Right cardiac atrium (tissue), 5 donors: ENCODE measurements at places on chromosomes 13 and 19. TPM values are rescaled to one million over a fixed set of nuclear protein-coding genes. Genes with fewer than 3 reads are reported as not detected.

DNA sequence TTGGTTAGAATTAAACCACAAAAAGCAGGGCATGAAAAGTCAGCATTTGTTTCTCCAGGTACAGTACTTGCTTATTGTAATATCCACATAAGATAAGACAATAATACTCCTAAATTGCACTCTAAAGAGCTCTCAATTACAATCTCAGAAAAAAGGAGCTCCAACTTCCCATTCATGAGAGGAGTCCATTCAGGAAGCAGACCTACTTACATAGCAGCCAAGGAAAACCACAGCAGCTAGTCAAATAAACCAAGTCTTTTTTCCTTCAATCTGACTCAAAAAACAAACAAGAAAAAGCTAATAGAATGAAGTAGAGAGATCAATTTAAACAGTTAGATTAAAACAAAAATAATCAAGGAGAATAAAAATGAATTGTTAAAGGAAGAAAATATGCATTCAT lies 885.2 kb upstream of the SLITRK6 start:
- no peak for DNase-seq

GRCh38 chr13:26117620-26118019 lies 65.8 kb upstream of the SHISA2 start:
- no peak for DNase-seq

Gene FRY
- total RNA-seq, result 119 TPM

DNA sequence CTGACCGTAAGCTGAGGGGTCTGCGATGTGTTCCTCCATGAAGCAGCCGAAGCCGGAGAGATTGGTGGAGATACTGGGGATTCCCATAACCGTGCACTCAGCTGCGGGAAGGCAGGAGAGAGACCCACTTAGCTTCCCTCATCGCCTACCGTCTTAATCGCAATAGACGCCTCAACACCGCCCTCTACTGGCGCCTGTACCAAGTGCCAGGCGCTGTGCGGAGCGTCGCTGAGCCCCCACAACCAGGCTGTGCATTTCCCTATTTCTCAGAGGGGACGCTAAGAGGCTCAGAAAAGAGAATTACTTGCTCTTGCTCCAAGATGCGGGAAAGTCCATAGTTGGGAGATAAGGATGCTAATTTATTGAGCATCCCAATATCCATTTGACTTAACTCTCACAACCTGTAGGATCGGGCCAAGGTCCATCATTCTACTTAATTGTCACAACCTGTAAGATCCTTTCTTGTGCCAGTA lies 5.8 kb downstream of the FTL start:
- peak; percentile 85 for DNase-seq

DNA sequence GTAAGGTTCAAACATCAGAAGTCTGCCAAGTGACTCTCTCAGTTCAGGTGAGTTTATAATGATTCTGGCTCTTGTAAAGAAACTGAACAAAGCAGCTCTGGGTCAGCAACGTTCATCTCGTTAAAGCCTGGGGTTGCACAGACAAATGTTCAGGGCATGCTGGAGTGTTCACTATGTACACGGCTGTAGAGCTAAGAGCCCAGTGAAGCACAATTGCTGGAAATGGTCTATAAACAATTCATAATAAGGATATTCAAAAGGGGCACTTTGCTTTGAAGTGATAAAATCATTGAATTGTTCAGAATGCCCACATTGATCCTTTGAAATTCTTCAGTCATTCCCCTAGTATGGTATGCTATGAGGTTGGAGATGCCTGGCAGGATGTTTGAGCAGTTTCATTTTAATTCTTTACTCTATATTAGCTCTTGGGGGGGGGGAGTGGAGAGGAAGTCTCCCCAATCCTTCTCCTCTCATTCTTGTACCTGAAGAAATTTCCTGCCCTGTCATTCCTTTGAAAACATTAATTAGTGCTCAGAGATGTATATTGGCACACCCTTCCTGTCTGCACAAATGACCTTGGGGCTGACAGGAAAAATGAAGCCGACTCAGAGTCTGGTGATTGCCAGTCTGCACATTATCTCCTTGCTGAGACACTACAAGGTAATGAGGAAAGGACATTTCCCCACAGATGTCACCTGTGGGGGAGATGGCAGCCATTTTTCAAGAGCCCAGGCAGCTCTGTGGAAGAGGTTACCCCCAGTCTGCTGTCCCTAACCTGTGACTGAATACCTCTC lies 145.5 kb downstream of the DLEU7 start:
- DNase-seq, result no peak

GRCh38 chr19:20165971-20166592 lies 932 bp upstream of the ZNF486 start:
- no peak for DNase-seq

Gene RABAC1
- 86.1 TPM for total RNA-seq

DNA sequence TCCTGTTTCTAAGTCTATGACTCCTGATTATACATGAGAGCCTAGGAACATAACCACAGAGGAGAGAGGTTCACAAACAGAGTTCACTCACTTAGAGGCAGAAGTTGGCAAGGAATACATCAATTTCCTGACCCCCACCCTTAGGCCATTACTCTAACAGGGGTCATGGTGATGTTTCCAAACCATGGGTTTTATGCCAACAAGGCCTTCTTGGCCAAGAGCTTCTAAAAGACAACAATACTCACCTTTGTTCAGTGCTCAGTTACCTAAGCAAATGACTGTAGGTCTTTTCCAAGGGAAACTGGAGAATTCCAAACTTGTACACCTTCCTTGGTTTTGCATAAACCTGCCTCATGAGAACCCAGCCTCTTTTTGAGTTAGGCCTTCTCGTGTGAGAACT lies 52.6 kb downstream of the ERICH4 start:
- no peak for DNase-seq

DNA sequence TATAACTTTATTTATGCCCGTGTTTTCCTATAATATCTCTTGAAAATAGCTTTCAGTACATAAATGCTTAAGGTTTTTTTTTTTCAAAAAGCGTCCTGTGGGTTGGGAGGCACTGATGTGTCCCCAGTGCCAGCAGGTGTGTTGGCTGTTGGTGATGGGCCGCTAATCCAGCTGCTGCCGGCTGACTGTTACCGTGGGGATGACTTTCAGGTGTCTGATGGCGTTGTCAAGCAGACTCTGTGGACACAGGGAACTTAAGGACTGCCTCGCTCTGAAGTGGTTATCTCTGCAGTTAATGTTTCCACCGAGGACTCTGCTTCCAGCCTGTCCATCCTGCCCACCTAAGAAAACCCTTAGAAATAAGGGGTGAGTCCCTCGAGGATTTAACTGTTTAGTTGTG lies 94.5 kb downstream of the ANKRD10 start:
- DNase-seq, result no peak

DNA sequence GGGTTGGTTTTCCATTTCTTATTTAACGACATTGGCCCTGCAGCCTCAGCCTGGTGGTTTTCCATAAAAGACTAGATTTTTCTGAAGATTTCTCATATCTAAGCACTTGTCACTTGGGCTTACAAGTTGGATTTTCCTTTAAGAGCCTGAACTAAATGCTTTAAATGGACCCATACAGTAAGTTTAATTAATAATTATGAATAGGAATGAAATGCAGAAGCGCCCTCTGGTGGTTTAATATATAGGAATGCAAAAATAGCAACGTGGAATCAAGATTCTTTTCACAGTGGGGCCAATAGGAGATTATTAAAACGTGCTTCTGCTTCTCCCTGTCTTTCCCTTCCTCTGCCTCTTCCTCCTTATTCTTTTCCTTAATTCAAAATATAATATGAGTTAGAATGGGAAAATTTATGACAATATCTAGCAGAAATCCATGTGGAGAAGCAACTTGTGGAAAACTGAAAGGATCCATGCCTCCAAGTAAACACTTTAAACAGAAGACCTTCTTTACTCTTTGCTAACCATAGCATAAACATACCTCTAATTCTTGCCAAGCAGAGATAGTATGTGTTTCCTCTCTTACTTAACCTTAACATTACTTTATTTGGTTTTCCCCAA lies 324.0 kb downstream of the GPC5 start:
- no peak for DNase-seq

DNA sequence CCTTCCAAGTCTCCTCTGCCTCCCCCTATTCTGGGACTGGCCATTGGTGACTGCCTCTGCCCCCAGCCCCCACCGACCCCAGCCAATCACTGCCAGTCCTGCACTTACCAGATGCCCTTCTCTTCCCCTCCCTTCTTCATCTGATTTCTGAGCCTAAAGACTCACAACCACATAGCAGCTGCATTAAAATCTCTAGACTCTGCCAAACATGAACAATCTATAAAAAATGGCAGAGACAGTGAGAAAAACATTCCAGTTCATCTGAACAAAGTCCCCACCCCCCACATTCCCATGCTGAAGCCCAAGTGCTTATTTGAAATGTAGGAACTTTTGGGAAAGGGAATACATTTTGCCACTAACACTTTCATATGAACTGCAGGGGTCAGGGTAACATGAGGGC lies 60.8 kb downstream of the KCTD12 start:
- no peak for DNase-seq

Gene ZNF284
- total RNA-seq, result 2.4 TPM

DNA sequence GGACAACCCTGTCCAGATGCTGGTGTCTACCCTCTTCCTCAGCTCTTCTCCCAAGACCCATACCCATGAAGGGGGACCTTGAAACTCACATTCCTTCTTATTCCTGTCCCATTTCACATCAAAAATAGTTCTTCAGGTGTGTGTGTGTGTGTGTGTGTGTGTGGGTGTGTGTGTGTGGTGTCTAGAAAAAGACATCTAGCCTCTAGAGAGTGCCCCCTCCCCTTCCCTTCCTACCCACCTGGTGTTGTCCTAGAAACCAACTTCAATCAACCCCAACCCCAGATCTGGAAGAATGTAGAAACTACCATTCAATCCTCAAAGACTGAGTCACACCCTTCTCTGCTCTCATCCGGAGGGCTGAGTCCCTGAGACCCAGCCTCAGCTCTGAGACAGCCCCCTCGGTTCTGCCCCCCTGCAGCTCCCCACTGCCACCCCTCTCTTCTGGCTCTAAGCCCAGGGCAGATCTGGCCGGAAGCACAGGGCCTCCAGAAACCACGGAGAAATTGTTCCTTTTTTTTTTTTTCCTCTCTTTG lies 3.5 kb downstream of the KCNN4 start:
- peak; percentile 72 for DNase-seq

GRCh38 chr13:43300865-43301264 lies 277.5 kb downstream of the DNAJC15 start:
- DNase-seq, result no peak

- DNase-seq, result no peak
Measured at GRCh38 chr19:34662919-34663318, 14.0 kb downstream of the SCGB2B2 start.

Gene ZNF90
- total RNA-seq, result 2.5 TPM

DNA sequence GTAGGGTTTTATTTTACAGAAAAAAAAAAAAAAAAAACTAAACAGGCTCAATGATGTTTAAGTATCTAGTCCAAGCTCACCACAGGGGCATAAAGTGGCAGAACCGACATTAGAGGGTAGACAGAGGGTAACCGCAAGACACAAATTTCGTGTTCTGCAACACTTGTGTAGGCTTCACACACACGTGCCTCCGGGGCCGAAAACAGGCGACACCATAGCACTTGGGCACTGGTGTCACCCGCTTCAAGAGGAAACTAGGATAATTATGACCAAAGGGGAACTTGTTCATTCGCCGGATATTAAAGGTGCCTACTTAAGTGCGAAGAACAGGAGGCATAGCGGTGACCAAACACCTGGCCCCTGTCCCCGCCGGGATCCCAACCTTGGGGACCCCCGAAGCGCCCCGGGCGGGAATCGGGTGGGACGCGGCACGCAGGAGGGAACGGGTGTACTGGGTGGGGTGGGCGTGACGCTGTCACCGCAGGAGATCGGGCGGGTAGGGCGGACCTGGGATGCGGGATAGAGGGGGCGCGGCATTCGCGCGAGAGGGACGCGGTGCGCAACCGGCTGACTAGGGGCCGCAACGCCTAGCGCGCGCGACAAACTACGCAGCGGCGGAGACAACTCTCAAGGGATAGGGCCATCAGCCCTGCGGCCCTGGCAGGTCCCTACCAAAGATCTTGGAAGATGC lies 558 bp downstream of the MZT1 start:
- DNase-seq, result peak; percentile 78

DNA sequence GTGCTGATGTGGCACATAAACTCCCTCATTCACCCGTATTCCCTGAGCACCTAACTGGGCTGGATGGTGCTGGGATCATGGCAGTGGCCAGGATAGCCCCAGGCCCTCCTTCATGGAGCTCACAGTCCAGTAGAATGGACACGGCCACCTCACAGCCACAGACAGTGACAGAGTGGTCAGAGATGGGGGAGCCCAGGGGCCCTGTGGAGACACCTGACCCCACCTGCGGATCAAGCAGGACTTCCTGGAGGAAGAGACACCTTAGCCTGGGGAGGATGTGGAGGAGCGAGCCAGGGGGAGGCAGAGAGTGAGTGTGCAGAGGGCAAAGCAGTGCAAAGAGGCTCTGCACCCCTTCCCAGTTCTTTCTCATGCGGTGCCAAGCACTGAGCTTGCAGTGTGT lies 21.1 kb upstream of the OVOL3 start:
- no peak for DNase-seq

DNA sequence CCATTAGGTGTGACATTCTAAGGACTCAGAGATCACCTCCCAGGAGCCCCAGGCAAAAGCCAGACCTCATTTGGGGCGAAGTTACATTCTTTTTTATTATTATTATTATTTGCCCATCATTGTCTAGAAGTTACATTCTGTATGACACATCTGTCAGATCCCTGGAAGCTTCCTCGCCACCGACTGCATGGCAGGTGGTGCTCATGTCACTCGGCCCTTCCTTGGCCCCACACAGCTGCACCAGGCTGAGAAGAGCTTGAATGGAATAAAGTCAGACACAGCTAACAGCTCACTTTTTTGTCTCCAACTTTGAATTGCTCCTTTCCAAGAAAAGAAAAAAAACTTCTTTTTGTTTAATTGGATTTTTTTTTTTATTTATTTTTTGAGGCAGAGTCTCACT lies 41.4 kb upstream of the LDLR start:
- DNase-seq, result no peak

- DNase-seq, result no peak
Measured at GRCh38 chr19:44948763-44949374, 3.0 kb downstream of the APOC2 start.

GRCh38 chr13:97766749-97767148 lies 186.7 kb upstream of the IPO5 start:
- no peak for DNase-seq

GRCh38 chr19:7692417-7693088 lies 9.4 kb downstream of the FCER2 start:
- DNase-seq, result peak; percentile 5

Gene XAB2
- 27.1 TPM for total RNA-seq

Gene C19orf81
- 1.5 TPM for total RNA-seq

DNA sequence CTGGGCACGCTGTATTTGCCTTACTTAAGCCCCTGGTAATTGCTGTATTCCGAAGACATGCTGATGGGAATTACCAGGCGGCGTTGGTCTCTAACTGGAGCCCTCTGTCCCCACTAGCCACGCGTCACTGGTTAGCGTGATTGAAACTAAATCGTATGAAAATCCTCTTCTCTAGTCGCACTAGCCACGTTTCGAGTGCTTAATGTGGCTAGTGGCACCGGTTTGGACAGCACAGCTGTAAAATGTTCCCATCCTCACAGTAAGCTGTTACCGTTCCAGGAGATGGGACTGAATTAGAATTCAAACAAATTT lies 676 bp downstream of the BRCA2 start:
- DNase-seq, result no peak

DNA sequence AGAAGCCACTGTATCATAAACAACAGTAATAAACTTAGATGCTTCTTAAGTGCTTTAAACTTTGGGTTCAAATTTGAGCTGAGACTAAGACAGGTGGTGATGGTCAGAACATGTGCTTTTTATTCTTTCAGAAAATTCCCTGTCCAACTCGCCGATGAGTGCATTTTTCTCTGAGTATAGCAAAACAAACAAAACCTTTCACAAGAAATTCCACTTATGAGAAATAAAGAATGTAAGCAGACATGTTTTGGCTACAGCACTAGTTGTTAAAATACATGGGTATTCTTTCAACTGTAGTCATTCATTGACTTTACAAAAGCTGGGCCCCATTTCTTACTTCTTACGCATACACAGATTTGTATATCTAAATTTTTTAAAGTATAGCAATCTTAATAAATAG lies 125.6 kb downstream of the SPRY2 start:
- no peak for DNase-seq
